CD8-positive, alpha-beta memory T cell (primary cell): ENCODE measurements at places on chromosomes 3 and 15. TPM values are rescaled to one million over a fixed set of nuclear protein-coding genes. Genes with fewer than 3 reads are reported as not detected.

NAALADL2 gene
- not detected for total RNA-seq

DNA sequence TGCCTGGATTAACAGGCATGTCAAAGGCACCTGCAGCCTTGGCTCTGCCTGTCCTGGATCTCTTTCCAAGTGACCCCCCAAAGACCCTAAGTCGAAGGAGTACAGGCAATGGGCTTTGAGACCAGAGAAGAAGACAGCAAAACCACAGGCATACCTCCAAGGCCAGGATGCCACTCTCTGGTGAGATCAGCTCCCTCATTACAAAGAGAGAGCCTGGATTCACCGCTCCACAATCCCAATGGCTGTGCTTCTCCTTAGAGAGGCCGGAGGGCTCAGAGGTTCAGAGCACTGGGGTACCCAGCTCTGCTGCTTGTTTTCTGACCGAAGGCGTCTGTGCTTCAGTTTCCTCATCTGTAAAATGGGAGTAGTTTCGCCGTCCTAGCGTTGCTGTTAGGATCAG, 154.6 kb upstream of the MEF2A start:
- DNase-seq: no peak

- DNase-seq: no peak
Observed at GRCh38 chr3:127419641-127420553, 132.1 kb upstream of the PRR20G start.

GRCh38 chr3:102237838-102238237, 197.0 kb upstream of the ZPLD1 start:
- no peak for DNase-seq

DNA sequence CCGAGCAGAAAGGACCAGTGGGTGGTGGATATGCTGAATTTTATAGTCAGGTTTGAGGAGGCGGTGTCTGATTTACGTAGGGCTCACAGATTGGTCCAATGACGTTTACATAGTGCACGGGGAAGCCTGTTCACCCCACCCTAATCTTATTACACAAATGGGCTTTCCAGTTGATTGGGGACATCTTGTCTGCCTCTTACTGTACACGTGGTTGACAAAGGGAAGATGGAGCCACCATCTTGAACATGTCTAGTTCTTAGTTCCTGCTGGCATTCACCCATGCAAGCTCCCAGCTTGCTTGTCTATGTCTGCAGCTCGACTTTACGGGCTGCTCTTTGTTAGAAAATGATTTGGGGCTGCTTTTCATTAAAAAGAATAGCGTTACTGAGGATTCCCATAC, 332.0 kb upstream of the SLCO3A1 start:
- DNase-seq: no peak

GRCh38 chr15:74780523-74781430, 1.1 kb upstream of the CSK start:
- peak; percentile 37 for DNase-seq

- peak; percentile 85 for DNase-seq
Observed at GRCh38 chr15:82046666-82047452, 1.0 kb upstream of the MEX3B start.

CA12 gene
- total RNA-seq: not detected

DNA sequence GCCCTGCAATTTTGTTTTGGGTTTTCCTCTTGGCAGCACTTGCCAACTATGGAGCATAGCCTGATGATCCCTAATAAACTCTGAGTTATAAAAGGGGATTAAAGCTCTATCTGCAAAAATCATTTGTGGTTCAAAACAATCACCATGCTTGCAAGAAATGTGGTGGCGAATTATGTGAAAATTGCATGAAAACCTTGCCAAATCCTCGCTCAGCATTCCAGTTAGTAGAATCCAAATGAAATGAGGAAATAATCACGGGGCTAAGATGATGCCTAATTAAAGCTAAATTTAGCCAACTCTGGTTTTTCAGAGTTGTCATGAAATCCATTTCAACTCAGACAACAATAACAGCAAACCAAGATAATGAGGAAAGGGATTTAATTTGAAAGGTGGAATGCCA, 73.0 kb upstream of the PROK2 start:
- DNase-seq: no peak

- DNase-seq: no peak
Observed at GRCh38 chr3:46206282-46207015, 1.7 kb downstream of the CCR1 start.

DNA sequence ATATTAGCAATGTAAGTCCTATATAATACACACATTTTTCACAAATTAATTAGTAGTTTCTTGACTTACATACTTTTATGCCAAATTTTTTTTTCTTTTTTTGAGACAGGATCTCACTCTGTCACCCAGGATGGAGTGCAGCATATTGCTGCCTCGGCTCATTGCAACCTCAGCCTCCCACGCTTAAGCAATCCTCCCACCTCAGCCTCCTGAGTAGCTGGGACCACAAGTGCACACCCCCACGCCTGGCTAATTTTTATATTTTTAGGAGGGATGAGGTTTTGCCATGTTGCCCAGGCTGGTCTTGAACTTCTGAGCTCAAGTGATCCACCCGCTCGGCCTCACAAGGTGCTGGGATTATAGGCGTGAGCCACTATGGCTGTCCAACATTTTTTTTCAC, 54.6 kb downstream of the RNF111 start:
- DNase-seq: no peak

CFAP100 gene
- total RNA-seq: not detected
